ENCODE measurements at places on chromosomes 16 and 17.
A peak's percentile ranks its signal among the peaks of the same experiment; 100 is the strongest.

- peak; percentile 48 for DNase-seq
These were observed 105.5 kb downstream of the AXIN2 start for GRCh38 chr17:65455972-65456343.

GRCh38 chr17:66636111-66636510 is 198.8 kb upstream of the CACNG5 start:
- DNase-seq: no peak

DNA sequence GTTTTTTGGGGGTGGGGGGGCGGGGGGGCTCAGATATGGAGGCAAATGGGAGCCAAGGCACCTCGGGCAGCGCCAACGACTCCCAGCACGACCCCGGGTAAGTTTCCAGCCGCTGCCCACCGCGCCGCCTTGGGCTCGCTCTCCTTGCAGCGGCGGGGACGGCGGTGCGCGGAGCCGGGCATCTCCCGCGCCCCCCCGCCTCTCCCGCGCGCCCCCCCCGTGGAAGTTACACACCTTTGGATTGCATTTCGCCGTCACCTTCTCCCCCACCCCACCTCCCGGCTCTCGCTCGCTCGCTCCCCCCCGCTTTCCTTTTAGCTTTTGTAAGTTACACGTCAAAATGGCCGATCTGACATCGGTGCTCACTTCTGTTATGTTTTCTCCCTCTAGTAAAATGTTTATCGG is 387 bp downstream of the MSI2 start:
- peak; percentile 33 for DNase-seq

DNA sequence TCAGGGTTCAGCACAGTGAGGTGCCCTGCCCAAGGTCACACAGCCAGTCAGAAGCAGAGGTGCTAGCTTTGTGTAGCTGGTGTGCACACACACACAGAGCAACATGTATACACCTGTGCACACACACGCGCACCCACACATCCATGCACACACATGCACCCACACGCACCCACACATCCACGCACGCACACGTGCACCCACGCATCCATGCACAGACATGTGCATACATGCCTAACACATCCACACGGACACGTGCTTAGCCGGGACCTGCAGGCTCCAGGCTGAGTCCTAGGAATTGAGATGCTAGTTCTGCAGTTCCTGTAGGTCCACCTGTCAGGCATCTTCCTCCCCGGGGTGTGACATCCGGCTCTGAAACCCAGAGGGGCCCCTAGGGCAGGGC is 13.0 kb upstream of the DPEP1 start:
- no peak for DNase-seq

- DNase-seq: no peak
These were observed 1307.2 kb downstream of the CDH8 start for GRCh38 chr16:60729051-60729450.

DNA sequence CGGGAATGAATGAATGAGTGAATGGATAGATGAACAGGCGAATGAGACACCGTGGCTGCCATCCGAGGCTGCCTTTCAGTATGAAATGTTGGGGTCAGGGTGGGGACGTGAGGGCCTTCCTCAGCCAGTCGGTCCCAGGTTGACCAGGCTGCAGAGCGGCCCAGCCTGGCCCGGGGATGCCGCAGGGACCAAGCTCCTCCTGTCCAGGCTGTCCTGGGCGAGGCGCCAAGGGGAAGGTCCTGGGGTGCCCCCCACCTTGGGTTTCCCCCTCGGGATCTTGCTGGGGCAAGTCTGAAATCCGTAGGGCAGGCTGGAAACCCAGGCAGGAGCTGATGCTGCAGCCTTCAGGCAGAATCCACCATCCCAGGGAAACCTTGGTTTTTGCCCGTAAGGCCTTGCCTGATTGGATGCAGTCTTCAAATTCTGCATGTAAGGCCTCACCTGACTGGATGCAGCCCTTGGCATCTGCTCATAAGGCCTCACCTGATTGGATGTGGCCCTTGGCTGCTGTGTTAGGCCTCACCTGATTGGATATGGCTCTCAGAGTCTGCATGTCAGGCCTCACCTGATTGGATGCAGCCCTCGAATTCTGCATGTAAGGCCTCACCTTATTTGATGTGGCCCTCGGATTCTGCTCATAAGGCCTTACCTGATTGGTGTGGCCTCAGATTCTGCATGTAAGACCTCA is 61.7 kb upstream of the ZNF469 start:
- DNase-seq: no peak

GRCh38 chr16:77037696-77038347 is 153.2 kb upstream of the MON1B start:
- no peak for DNase-seq

GRCh38 chr16:62445909-62446308 is 409.7 kb upstream of the CDH8 start:
- no peak for DNase-seq

GRCh38 chr16:4200000-4200780 is 41.7 kb downstream of the SRL start:
- peak; percentile 81 for DNase-seq

- peak; percentile 31 for DNase-seq
These were observed 11.7 kb upstream of the PRPSAP1 start for GRCh38 chr17:76365256-76365903.

DNA sequence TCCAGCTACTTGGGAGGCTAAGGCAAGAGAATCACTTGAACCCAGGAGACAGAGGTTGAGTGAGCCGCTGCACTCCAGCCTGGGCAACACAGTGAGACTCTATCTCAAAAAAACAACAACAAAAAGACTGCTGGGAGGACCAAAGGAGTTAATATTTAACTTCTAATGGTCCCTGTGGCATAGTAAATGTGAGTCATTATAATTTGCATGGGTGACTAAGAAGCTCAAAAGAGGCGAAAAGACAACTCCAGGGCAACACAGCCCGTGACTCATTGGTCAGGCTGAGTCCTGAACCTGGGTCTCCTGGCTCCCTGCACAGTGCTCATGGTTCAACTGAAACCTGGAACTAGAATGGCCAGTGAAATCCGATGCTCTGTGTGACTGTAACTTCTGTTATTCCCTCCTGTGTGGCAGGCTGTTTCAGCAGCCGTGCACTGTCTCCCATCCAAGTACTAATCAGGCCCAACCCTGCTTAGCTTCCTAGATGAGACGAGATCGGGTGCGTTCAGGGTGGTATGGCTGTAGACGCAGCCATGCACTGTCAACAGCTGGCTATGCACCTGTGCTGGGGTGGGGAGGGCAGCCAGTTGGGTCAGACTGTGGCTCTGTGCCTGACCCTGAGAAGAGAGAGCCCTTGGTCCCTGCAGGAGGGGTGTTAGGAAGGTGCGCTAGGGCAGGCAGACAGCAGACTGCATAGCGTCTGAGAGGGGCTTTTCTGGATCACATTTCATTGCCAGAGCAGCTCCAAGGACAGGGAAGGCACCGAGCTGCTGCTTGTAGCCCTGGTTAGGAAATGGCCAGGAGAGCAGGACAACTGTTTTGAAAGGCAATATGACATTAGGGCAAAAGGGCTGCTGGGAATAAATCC is 14.5 kb upstream of the GPRC5C start:
- peak; percentile 86 for DNase-seq

DNA sequence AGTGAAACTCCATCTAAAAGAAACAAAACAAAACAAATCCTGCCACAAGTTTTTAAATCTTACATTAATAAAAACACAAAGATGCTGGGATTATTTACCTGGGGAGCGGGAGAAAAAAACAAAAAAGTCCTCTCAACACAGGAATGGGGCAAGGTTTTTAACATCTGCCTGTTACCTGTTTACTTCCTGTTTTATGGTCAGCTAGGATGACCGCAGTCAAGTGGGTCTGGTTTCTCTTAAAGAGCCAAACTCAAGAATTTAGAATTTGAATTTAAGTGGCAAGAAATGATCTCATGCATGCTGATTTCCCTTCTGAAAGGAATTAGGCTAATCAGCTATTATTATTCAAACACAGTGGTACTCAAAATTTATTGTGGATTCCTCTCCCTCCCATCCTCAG is 39.7 kb upstream of the TBC1D3K start:
- DNase-seq: no peak

DNA sequence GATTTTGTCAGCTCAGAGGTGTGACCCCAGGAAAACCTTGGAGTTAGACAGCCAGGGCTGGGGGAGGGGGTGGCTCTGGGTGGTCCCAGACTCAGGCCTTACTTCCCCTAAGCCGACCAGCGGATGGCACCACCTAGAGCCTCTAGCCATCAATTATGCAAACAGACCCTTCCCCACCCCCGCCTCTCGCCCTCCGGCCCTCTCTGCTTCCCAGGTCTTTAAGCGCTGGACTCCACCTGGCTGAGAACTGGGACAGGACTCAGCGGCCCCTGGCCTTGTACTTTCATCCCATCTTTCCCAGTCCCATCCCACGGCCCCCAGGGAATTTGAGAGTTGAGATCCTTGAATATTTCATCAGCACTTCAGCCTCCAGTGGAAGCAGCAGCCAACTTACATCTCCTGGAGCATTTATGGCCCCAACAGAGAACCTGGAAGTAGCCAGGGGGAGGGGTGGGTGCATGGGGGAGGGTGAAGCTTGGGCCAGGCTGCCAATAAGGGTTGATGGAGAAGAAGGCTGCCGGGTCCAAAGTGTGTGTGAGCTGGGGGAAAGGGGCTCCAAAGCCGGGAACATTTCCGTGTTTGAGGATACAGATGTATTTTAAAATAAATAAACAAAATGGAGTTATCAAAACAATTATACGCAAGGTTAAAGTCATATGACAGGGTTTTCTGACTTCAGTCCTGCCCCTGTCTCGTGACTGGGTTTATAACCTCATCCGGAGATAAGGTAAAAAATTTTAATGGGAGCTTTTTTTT is 7.5 kb upstream of the JUP start:
- peak; percentile 29 for DNase-seq

- DNase-seq: no peak
These were observed 2.1 kb downstream of the CMTM1 start for GRCh38 chr16:66568355-66568754.

DNA sequence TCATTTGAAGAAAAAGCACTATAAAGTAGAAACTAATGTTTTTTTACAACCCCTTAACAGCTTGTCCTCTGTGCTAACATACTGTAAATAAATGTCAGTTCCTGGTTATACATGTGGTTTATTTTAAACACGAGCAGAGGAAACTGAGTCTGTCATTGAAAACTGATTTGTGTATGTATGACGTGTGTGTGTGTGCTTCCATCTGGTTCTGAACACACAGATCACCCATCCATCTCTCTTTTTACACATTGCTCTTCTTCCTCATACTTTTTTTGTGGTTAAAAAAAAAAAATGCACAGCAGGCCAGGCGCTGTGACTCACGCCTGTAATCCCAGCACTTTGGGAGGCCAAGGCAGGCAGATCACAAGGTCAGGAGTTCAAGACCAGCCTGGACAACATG is 49.5 kb downstream of the ZNF423 start:
- no peak for DNase-seq

- DNase-seq: no peak
These were observed 8.5 kb upstream of the TMEM92 start for GRCh38 chr17:50265690-50266315.

DNA sequence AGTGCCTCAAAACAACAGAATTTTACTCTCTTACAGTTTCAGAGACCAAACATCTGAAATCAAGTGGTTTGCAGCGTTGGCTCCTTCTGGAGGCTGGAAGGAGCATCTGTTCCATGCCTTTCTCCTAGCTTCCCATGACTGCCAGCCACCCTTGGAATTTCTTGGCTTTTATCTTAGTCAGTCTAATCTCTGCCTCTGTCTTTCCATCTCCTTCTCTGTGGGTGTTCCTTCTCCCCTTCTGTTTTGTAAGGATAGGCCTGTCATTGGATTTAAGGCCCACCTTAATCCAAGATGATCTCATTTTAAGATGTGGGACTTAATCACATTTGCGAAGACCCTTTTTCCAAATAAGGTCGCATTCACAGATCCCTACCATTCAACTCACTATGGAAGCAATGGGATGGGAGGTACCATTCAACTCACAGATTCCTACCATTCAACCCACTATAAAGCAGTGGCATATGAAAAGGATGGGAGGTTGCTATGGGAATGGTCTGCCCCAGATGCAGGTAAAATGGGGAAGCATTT is 321.8 kb downstream of the WWOX start:
- DNase-seq: no peak

- no peak for DNase-seq
These were observed 19.1 kb upstream of the SP6 start for GRCh38 chr17:47870056-47870455.

- peak; percentile 79 for DNase-seq
These were observed 12.6 kb downstream of the SAP30BP start for GRCh38 chr17:75679706-75680211.

DNA sequence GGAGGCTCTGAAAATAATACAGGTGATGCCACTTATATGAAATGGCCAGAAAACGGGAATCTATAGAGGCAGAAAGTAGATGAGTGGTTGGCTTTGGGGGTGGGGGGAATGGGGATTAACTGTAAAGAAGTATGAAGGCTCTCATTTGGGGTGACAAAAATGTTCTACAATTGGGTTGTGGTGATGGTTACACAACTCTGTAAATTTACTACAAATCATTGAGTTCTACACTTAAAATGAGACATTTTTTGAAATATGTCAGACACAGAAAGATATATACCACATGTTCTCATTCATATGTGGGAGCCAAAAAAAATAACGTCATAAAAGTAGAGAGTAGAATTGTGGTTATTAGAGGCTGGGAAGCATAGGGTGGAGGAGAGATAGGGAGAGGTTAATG is 25.7 kb downstream of the ARHGAP17 start:
- no peak for DNase-seq

- DNase-seq: no peak
These were observed 45.6 kb downstream of the CBFA2T3 start for GRCh38 chr16:88931373-88931900.

DNA sequence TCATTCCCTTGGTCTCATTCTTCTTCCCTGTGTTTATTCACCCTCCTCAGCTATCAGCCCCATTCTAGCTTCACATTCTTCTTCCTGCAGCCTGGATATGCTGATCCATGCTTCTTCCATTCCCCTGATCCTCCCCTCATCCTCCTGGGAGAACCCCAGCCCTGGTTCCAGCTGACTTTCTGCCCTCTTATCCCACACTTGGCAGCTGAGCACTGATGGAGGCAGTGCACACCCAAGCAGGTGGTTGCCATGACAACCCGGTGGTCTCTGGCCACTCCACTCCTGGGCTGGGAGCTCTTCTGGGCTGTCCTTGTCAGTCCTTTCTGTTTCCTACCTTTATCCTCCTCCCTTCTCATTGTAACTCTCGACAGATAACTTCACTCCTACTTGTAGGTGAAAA is 16.7 kb upstream of the TUBG2 start:
- DNase-seq: no peak

DNA sequence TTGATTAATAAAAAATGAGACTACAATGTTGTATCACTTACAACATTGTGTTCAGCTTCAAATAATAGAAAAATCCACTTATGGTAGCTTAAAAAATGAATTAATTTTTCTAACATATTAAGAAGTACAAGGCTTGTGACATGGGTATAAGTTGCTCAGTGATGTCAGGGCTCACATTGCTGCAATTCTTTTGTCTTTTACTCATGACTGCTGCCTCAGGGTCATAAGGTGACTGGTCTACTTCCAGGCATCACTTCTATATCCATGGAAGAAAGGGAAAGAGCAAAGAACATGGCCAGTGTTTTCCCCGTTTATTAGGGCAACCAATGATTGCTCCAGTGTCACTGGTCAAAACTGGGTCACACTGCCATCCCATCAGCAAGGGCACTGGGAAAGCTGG is 295.3 kb downstream of the MAP2K4 start:
- DNase-seq: no peak
